ENCODE measurements at places on chromosomes 2 and 18.

DNA sequence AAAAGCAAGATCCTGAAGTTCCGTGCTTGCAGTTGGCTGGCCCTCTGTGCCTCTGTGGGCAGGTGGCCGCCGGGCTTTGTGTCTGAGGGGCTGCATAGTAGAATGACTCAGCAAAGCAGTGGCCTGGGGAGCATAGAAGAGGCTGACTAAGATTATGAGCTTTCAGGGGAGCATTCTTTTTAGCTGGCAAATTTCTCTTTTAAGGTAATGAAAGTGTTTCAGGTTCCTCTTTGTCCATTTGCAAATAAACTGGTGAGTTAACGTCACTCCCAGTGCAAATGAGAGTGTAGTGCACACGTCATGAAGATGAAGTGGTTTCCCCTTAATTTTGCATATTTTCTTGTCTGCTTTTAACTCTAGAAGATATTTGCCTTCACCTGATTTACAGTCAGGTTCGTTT is 98.6 kb downstream of the BCL2L11 start:
- no peak for DNase-seq
- no peaks in the 10 kb centered on the region for H3K36me3 ChIP-seq
- peaks cover 5% of the 10 kb centered on the region for H3K4me1 ChIP-seq
- no peak overlapping the region for H3K4me3 ChIP-seq

DNA sequence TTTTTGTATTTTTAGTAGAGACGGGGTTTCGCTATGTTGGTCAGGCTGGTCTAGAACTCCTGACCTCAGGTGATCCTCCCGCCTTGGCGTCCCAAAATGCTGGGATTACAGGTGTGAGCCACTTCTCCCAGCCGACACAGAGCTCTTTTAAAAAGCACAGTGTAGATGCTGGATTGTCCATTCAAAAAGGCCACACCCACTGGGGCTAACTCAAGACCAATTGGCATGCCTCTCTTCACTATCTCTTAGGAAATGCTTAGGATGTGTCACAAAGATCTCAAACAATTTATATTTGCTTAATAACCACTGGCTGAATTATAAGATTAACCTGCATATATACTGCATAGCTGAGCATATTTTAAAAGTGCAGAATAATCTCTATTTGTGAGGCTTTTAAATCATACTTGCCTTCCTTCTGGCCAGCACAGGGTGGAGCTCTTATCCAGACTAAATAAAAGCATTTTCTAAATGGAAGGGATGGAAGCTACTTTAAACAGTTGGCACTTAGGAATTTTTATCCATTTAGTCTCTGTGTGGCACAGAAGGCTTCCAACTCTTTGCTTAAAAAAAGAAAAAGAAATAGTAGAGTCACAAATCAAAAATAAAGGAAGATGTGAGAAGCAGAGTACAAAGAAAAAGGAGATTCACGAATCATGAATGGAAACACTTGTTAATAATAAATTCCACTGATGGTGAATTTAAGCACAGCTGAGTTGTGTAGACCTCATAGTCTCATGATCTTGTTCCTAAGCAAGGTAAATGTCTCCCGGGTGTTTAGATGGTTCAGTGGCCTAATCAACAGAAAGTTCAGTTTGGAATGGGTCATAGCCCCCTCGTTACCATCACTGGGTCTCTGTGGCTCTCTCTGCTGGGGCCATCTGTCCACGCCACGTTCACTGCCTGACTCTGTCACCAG is 22.4 kb downstream of the CRYGD start:
- H3K4me1 ChIP-seq = no peaks in the 10 kb centered on the region
- H3K4me3 ChIP-seq = no peak overlapping the region
- DNase-seq = no peak
- no peak overlapping the region for H3K27ac ChIP-seq
- no peaks in the 10 kb centered on the region for H3K27me3 ChIP-seq
- H3K36me3 ChIP-seq = no peaks in the 10 kb centered on the region

GRCh38 chr18:23283916-23284430 is 148.7 kb downstream of the CABLES1 start:
- H3K4me3 ChIP-seq = no peak overlapping the region
- H3K4me1 ChIP-seq = no peaks in the 10 kb centered on the region
- DNase-seq = no peak
- H3K27ac ChIP-seq = no peak overlapping the region

- no peak for DNase-seq
- no peaks in the 10 kb centered on the region for H3K4me1 ChIP-seq
- H3K27me3 ChIP-seq = no peaks in the 10 kb centered on the region
- no peaks in the 10 kb centered on the region for H3K36me3 ChIP-seq
Observed at GRCh38 chr18:27862041-27862682, 314.8 kb downstream of the CDH2 start.
